Articular chondrocyte of knee joint (primary cell): ENCODE measurements at places on chromosomes 12 and 14. TPM values are rescaled to one million over a fixed set of nuclear protein-coding genes. Genes with fewer than 3 reads are reported as not detected.

MYL2 gene
- total RNA-seq, result not detected in 2 replicates

GUCY2C gene
- 0.11 TPM in 1 of 2 replicates, not detected in the other for total RNA-seq

CD9 gene
- total RNA-seq, result 337 and 414 TPM in 2 replicates

SLC6A12 gene
- not detected in 2 replicates for total RNA-seq

CLEC9A gene
- not detected in 2 replicates for total RNA-seq

TSPAN9 gene
- 14.4 and 16.6 TPM in 2 replicates for total RNA-seq

FAM90A1 gene
- 0.13 and 0.43 TPM in 2 replicates for total RNA-seq

ADAM20 gene
- total RNA-seq, result 2.9 and 3.8 TPM in 2 replicates

TSHR gene
- under 0.01 and 0.13 TPM in 2 replicates for total RNA-seq

ASPG gene
- total RNA-seq, result 0.13 TPM in 1 of 2 replicates, not detected in the other

NRIP2 gene
- total RNA-seq, result 0.26 and 0.43 TPM in 2 replicates

RILPL2 gene
- 6.1 and 7.1 TPM in 2 replicates for total RNA-seq

KRT7 gene
- 14.2 and 24.8 TPM in 2 replicates for total RNA-seq

LTA4H gene
- 87.8 and 95.7 TPM in 2 replicates for total RNA-seq

FLRT2 gene
- 23.1 and 36.0 TPM in 2 replicates for total RNA-seq

CLEC4D gene
- total RNA-seq, result not detected in 2 replicates

KLRC1 gene
- not detected in 2 replicates for total RNA-seq

RHOJ gene
- 4.3 TPM in 2 replicates for total RNA-seq

RAPGEF3 gene
- total RNA-seq, result 14.2 and 18.6 TPM in 2 replicates

ING4 gene
- total RNA-seq, result 28.4 and 43.7 TPM in 2 replicates

RNASE3 gene
- not detected in 2 replicates for total RNA-seq

GLT8D2 gene
- 64.2 and 70.4 TPM in 2 replicates for total RNA-seq

AQP2 gene
- total RNA-seq, result not detected in 2 replicates

FAIM2 gene
- total RNA-seq, result 3.0 and 5.2 TPM in 2 replicates

C12orf50 gene
- not detected in 2 replicates for total RNA-seq
